ENCODE measurements at places on chromosomes 16 and 17.

DNA sequence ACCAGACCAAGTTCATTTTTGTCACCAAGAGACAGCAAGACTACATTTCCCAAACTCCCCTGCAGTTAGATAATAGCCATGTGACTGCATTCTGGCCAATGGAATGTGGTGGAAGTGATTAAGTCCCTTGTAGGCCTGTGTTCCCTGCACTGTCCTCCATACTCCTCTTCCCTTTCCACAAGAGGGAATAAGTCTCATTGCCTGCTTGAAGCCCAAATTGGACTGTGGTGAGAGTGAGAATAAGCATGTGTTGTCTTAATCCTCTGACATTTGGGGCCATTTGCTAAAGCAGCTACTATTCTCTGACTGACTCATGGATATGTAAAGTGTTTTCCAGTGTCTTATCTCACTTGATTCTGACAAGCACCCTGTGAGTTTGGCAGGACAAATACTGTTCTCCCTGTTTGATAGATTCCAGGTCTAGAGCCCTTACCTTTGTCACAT is 20.7 kb downstream of the PIK3R6 start:
- DNase-seq = no peak

- no peak for DNase-seq
Observed at GRCh38 chr16:81632392-81633146, 146.5 kb upstream of the PLCG2 start.

GRCh38 chr17:1120596-1121441 is 59.0 kb downstream of the ABR start:
- no peak for DNase-seq

GRCh38 chr16:74944466-74944865 is 40.5 kb downstream of the WDR59 start:
- DNase-seq = no peak

- DNase-seq = no peak
Observed at GRCh38 chr16:77290451-77291115, 91.4 kb downstream of the SYCE1L start.

DNA sequence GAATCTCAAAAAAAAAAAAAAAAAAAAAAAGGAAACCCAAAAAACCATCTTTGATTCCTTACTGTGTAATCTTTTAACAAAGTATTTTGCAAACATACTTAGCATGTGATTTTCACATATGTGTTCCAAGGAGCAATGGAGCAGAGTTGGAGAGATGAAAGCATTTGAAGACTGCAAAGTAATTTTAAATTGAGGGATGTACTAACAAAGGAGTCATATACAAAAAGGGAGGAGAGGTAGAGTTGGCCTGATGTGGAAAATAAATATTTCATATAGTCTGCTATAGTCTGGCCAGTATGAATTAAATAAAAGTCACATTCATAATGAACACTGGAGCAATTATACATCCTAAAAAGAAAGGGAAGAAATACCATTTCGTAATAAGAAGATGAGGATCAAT is 265.8 kb upstream of the TBX2 start:
- no peak for DNase-seq

GRCh38 chr17:69961501-69962145 is 113.4 kb upstream of the KCNJ16 start:
- DNase-seq = peak; percentile 3

DNA sequence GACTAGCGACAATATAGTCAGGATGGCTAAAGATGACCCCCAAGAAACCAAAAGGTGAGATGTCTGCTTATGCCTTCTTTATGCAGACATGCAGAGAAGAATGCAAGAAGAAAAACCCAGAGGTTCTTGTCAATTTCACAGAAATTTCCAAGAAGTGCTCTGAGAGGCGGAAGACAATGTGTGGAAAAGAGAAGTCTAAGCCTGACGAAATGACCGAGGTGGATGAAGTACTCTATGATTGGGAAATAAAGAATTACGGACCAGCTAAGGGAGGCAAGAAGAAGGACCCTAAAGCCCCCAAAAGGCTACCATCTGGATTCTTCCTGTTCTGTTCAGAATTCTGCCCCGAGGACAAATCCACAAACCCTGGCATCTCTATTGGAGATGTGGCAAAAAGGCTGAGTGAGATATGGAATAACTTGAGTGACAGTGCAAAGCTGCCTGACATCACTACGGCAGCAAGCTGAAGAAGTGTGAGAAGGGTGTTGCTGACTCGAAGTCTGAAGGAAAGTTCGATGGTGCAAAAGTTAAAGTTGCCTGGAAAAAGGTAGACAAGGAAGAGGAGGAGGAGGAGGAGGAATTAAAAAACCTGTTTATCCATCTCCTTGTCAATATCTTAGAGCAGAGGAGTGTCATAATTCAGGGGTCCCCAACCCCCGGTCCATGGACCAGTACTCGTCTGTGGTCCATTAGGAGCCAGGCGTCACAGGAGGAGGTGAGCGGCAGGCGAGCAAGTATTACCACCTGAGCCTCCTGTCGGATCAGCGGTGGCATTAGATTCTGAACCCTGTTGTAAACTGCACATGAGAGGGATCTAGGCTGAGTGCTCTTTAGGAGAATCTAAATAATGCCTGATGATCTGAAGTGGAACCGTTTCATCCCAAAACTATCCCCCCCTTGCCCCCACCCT is 25.1 kb upstream of the ADGRG1 start:
- no peak for DNase-seq

DNA sequence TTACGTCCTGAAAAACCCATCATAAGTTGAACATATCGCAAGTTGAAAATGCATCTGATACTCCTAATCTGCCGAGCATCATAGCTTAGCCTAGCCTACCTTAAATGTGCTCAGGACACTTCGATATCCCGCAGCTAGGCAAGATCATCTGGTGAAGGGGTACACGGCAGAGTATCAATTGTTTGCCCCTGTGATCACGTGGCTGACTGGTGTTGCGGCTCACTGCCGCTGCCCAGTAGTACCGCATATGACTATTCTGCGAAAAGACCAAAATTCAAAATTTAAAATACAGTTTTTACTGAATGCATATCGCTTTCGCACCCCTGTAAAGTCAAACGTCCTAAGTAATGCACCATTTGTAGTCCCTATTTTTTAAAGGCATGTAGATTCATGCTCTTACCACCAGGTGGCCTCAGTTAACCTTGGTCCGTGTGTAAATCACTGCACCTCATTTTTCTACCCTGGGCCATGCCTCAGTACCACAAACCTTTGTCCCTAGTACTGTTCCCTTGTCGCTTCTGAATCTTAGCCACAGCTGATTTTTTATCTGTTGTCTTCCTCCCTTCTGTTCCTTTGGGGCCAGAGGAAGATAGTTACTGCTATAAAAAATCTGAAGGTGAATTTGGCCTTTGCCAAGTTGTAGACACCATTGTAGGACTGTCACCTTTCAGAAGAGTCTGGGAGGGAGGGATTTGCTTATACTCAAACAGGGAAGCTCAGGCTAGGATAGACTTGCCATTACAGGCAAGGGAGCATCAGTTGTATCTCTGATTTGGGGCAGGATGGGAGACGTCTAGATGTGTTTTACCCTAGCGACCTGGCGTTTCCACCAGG is 34.4 kb downstream of the WWP2 start:
- DNase-seq = peak; percentile 36

GRCh38 chr17:42744283-42744805 is 496 bp downstream of the EZH1 start:
- no peak for DNase-seq

DNA sequence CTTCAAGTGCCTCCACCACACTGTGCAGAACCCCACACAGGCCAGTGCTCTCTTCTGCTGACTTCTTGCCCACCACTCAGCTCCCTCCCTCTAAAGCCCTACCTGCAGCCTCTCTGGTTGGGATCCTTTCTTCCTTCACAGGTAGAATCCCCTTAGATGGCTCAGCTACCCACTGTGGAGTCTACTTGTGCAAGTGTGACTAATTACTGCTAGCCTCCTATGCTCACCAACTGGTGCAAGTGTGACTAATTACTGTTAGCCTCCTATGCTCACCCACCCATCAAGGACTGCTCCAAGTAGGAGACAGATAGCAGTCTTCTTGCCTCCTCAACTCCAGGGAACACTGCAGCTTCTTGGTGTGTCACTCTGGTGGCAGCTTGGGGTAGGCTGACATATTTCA is 43.6 kb downstream of the TEX14 start:
- no peak for DNase-seq

DNA sequence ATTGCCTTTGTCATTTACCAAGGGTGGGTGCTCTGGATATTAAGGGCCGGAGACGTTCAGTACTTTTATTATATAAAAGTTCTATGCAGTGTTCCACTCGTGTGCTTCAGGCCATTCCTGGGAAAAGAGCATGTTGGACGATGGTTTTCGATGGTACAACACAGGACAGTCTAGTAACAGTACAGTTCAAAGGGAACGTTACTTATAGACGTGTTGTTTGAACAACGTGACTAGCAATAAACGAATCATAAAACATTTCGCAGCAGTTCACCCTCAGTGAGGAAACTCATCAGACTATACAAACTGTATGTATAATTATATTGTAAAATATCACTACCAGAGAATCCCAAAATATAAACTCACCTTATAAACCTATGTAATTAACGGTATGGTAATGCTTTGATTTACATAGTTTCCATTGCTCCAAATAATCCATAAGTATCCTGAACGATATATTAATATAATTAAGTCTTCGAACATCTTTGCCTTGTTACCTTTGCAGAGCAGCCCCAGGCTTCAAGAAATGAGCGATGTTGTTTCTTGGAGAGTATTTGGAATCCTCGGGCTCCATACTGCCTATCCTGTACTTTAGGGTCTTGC is 589 bp downstream of the NMT1 start:
- no peak for DNase-seq

DNA sequence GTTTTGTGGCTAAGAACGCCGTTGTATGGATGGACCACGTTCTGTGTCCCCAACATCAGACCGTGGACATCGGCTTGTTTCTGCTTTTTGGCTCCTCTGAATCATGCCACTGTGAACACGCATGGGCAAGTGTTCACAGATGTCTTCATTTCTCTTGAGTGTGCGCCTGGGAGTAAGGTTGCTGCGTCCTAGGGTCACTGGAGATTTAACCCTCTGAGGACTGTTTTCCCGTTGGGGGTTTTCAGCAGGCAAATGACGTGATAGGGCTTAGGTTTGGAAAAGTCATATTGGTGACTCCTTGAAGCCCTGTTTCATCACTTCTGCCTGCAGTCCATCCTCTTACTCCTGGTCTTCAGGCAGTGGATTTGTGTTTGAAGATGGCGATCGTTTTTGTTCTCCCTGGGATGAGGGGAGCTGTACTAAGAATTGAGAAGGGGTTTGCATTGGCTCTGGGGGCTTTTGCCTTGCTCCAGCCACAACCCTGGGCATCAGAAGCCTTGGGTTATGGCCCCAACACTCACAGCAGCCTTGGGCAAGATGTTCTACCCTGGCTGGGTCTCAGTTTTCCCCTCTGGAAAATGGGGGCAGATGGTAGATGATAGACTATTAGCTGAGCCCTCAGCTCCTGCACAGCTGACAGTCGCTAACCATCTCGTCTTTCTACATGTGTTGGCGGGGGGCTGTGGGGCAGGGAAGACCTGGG is 67.2 kb upstream of the CIBAR2 start:
- DNase-seq = no peak

- no peak for DNase-seq
Observed at GRCh38 chr16:65657556-65657955, 535.7 kb upstream of the CDH11 start.

- DNase-seq = no peak
Observed at GRCh38 chr16:73065632-73066330, 17.9 kb upstream of the ZFHX3 start.
